Cardiac muscle cell (in vitro differentiated cells and primary cell): ENCODE measurements at places on chromosomes 3 and 15. TPM values are rescaled to one million over a fixed set of nuclear protein-coding genes. Genes with fewer than 3 reads are reported as not detected.

DNA sequence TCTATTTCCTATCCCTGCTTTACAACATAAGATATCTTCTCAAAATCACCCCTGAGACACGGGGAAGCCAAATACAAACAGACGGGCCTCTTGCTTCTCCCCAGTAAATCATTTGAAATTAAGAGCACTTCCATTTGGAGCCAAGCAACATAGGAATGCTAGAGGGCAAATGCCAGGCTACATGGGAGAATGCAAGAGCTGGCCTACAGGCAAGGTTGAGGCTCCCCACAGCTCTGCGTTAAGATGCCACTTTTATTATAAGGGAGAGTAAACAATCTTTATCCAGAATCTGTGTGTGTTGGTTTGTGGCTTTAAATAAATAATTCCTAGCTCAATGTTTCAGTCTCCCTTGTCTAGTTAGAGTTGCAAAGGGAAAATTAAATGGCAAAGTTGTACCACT is 305.1 kb upstream of the KCNH8 start:
- DNase-seq: no peak

GRCh38 chr15:70643106-70643782 is 120.1 kb downstream of the UACA start:
- DNase-seq: no peak

DNA sequence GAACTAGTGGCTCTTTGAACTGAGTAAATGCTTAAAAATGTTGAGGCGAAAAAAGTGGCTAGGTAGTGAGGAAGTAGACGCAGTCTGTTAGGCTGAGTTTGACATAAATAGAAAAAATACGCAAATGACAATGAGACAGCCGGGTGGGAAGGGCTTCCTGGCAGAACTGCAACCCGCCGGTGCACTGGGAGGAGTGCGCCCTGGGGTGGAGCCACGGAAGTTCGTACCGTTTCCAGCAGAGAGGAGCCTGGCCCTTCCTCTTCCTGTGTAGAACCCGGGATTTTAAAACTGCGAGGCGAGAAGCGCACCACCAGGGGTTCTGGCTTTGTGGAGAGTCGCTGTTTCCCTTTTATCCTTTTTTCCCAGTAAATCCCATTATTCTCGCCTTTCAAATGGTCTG is 602.6 kb downstream of the PYDC2 start:
- no peak for DNase-seq

GRCh38 chr15:69538379-69538778 is 85.8 kb downstream of the RPLP1 start:
- DNase-seq: no peak

GRCh38 chr15:39299486-39300267 is 281.2 kb upstream of the THBS1 start:
- DNase-seq: no peak

- DNase-seq: no peak
These were observed 152.6 kb upstream of the TPM1 start for GRCh38 chr15:62889734-62890505.

DNA sequence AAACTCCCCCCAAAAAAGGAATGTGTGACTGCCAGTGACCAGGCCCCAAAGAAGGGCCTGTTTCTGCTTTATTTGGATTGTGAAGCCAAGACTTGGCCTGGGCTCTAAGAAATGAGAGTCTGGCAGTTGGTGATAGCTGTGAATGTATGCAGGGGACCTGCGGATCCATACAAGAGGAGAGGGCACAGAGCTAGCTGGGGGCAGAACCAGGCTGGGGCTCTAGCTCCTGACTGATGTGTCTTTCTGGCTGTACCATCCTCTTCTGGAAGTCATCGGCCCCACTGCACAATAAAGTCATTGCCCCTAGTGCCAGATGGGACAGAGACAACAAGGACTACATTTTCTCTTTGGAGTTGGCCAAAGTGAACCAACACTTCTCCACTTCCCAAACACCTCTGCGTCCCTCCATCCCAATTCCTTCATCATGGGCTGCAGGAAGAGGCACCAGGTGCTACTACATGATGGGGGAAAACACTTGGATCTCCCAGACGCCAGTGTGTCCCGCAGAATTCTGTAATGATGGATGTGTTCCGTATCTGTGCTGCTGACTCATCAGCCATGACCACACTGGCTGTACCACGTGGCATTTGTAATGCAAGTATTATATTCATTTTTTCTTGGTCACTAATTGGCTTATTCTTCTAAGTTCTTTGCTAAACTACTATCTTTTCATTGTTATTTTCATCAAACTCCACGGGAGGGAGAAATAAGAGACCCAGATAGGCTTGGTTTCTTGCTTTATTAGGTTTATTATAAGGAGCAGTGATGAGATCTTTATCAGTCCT is 1.7 kb upstream of the PLA2G4F start:
- DNase-seq: peak; percentile 68

The SAMD7 gene
- not detected in 2 replicates for total RNA-seq
